Osteoblast (primary cell): ENCODE measurements at places on chromosomes 1 and 21. TPM values are rescaled to one million over a fixed set of nuclear protein-coding genes. Genes with fewer than 3 reads are reported as not detected.
A peak's percentile ranks its signal among the peaks of the same experiment; 100 is the strongest.

DNA sequence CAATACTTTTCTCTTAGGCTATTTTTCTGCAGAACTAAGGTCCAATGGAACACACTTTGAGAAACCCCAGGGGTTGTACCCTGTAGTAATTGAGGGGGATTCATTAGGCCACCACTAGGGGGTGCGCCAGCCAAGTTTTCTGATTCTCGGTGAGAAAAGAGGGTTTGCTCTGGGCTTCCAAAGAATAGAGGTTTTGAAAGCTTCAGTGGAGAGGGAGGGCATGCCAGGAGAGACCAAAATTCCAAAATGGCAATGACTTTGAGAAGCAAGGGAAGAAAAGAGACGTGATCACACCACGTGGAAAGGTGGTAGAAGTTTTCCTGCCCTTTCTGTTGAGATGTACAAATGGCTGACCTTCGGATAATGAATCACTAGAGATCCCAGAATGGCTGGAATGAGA is 323.3 kb downstream of the RPS6KC1 start:
- no peak overlapping the region for H3K27ac ChIP-seq
- no peak overlapping the region for H3K4me3 ChIP-seq
- H3K27me3 ChIP-seq, result no peaks in the 10 kb centered on the region
- DNase-seq, result no peak

- no peaks in the 10 kb centered on the region for H3K27me3 ChIP-seq
- H3K27ac ChIP-seq, result no peak overlapping the region
- peak; percentile 45 for DNase-seq
- no peaks in the 10 kb centered on the region for H3K36me3 ChIP-seq
- no peak overlapping the region for H3K4me3 ChIP-seq
Measured at GRCh38 chr1:71521655-71522264, 440.9 kb upstream of the ZRANB2 start.

TRIM45 gene
- 1.4 and 2.1 TPM in 2 replicates for total RNA-seq

GRCh38 chr21:31875496-31876015 is 2.7 kb downstream of the HUNK start:
- H3K4me3 ChIP-seq, result no peak overlapping the region
- peaks cover 34% of the 10 kb centered on the region for H3K27me3 ChIP-seq
- no peaks in the 10 kb centered on the region for H3K4me1 ChIP-seq
- no peaks in the 10 kb centered on the region for H3K36me3 ChIP-seq
- H3K27ac ChIP-seq, result no peak overlapping the region

CFHR3 gene
- total RNA-seq, result 0.36 TPM in 1 of 2 replicates, not detected in the other

DNA sequence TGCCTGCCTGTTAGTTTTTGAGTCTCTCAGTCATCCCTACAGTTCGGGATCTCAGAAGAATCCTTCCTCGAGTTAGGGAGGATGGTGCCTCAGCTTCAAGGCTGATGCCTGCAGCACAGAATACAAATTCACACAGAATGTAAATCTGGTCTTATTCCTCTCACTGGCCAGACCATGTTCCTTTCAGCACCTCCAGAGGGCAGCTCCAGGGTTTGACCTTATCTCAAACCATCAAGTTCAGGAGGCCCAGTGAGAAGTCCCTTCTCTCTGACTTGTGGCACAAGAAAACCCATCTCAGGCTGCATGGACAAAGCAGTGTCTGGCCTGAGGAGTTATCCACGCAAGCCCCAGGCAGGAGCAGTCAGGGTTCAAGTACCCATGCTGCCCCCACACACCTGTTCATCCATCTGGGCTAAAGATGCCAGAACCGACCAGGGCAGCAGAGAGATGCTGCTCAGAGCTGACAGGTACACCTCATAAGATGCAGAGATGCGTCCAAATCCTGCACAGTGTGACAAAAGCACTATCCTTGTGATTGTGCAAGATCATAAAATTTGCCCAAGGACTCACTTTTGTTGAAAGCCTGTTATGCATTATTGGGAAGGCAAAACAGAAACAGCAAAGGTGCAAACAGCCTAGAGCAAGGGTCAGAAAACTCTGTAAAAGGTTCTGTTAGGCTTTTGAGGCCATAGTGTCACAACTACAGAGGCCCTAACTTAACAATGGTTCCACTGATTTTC is 49.8 kb downstream of the BCAR3 start:
- DNase-seq, result no peak
- H3K27me3 ChIP-seq, result no peaks in the 10 kb centered on the region
- no peak overlapping the region for H3K4me3 ChIP-seq
- peaks cover 22% of the 10 kb centered on the region for H3K4me1 ChIP-seq

- no peak overlapping the region for H3K27ac ChIP-seq
- H3K36me3 ChIP-seq, result no peaks in the 10 kb centered on the region
- H3K4me1 ChIP-seq, result peaks cover 5% of the 10 kb centered on the region
- no peaks in the 10 kb centered on the region for H3K27me3 ChIP-seq
- peak; percentile 73 for DNase-seq
Measured at GRCh38 chr1:2379733-2380404, 11.5 kb downstream of the MORN1 start.

DNA sequence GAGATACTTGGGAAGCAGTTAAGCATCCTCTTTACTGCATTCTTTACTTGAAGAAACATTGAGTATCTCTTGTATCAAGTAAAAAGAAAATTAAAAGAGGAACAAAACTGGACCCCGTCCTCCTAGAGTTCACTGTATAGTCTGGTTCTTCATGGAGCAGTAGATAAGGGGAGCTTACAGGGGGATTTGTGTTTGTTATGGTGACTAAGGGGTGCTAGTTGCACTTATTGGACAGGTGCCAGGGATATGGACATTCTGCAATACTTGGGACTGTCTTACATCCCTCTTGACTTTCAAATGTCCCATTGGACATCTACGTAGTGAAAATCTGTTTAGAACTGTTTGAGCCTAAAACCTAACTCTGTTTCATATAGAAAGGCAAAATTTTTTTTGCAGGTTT is 67.2 kb downstream of the ALG14 start:
- H3K4me3 ChIP-seq, result no peak overlapping the region
- H3K4me1 ChIP-seq, result peaks cover 11% of the 10 kb centered on the region
- no peaks in the 10 kb centered on the region for H3K36me3 ChIP-seq
- no peaks in the 10 kb centered on the region for H3K27me3 ChIP-seq

- H3K4me1 ChIP-seq, result no peaks in the 10 kb centered on the region
- H3K27ac ChIP-seq, result no peak overlapping the region
- no peak overlapping the region for H3K4me3 ChIP-seq
- no peaks in the 10 kb centered on the region for H3K36me3 ChIP-seq
Measured at GRCh38 chr1:165352442-165353293, 3.8 kb downstream of the LMX1A start.

KCNK2 gene
- total RNA-seq, result 86.9 and 161 TPM in 2 replicates

DNAJC6 gene
- 10.5 and 11.8 TPM in 2 replicates for total RNA-seq

GBP2 gene
- 43.3 and 55.0 TPM in 2 replicates for total RNA-seq

- no peak overlapping the region for H3K4me3 ChIP-seq
- no peaks in the 10 kb centered on the region for H3K27me3 ChIP-seq
- H3K36me3 ChIP-seq, result no peaks in the 10 kb centered on the region
- DNase-seq, result peak; percentile 92
- H3K4me1 ChIP-seq, result peaks cover 48% of the 10 kb centered on the region
- peak overlapping the region; percentile 83 for H3K27ac ChIP-seq
Measured at GRCh38 chr21:33968080-33968994, 52.7 kb upstream of the ATP5PO start.

- no peaks in the 10 kb centered on the region for H3K4me1 ChIP-seq
- no peak overlapping the region for H3K27ac ChIP-seq
- H3K36me3 ChIP-seq, result no peaks in the 10 kb centered on the region
- no peak for DNase-seq
- H3K27me3 ChIP-seq, result no peaks in the 10 kb centered on the region
Measured at GRCh38 chr1:234243521-234244260, 129.6 kb upstream of the COA6 start.

- H3K27me3 ChIP-seq, result no peaks in the 10 kb centered on the region
- no peak for DNase-seq
- H3K36me3 ChIP-seq, result peaks cover 61% of the 10 kb centered on the region
- H3K4me3 ChIP-seq, result peak overlapping the region; percentile 15
- H3K27ac ChIP-seq, result peak overlapping the region; percentile 99
- peaks cover 84% of the 10 kb centered on the region for H3K4me1 ChIP-seq
Measured at GRCh38 chr1:201500670-201501120, 6.2 kb downstream of the CSRP1 start.

DNA sequence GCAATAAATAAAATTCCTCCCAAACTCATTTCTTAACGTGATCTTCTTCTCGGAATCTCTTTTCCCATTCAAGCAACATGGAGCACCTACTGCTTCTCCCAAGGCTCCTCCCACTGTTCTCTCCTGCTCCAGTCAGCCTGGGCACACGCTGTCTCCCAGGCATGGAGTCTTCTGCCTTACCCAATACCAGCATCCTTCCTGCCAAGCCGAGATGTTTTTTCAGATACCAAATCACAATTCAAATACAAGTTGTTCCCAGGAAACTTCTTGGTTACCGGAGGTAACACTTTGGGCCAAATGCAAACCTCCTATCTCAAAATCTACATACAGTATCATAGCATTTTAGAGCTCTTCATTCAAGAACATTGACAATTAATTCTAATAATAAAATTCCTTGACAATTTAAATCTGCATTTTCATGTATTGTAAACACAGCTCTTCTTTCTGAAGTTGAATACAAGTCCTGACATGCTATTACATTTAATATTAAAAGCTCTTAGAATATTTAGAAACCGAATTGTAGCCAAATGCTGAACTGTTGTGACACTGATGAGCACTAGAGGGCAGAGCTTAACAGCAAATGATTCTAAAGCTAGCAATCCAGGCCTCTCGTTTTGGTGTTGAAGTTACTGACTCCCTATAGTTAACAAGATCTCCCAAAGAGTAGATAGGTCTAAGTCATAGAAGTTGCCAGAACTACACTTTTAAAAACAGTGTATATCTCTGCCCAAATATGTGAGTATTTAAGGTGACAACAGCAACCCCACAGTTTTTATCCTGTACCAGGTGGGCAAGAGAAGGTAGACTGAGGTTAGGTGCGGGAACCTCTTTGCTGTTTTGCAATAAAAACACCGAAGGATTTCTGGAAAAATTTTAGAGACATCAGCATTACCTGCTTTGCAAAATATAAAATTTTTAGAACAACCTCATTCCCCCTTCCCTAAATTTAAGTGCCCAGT is 52.3 kb downstream of the BCAR3 start:
- H3K27me3 ChIP-seq, result no peaks in the 10 kb centered on the region
- peaks cover 41% of the 10 kb centered on the region for H3K4me1 ChIP-seq
- peak overlapping the region; percentile 58 for H3K27ac ChIP-seq
- no peak overlapping the region for H3K4me3 ChIP-seq
- no peak for DNase-seq
- H3K36me3 ChIP-seq, result peaks cover 13% of the 10 kb centered on the region

DNA sequence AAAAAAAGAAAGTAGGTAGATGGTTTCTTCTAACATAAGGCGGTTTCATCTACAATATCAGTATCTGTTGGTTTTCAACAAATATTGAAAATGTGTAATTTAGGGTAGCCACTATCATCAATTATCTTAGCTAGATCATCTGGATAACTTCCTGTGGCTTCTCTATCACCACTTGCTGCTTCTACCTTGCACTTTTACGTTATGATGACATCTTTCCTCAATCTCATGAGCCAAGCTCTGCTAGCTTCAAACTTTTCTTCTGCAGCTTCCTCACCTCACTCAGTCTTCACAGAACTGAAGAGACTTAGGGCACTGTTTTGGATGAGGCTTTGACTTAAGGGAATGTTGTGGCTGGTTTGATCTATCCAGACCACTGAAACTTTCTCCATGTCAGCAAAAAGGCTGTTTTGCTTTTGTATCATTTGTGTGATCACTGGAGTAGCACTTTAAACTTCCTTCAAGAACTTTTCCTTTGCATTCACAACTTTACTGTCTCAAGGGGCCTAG is 144.9 kb upstream of the HP1BP3 start:
- H3K4me3 ChIP-seq, result no peak overlapping the region
- H3K36me3 ChIP-seq, result peaks cover 9% of the 10 kb centered on the region
- no peaks in the 10 kb centered on the region for H3K27me3 ChIP-seq

RGS13 gene
- not detected in 2 replicates for total RNA-seq

DNA sequence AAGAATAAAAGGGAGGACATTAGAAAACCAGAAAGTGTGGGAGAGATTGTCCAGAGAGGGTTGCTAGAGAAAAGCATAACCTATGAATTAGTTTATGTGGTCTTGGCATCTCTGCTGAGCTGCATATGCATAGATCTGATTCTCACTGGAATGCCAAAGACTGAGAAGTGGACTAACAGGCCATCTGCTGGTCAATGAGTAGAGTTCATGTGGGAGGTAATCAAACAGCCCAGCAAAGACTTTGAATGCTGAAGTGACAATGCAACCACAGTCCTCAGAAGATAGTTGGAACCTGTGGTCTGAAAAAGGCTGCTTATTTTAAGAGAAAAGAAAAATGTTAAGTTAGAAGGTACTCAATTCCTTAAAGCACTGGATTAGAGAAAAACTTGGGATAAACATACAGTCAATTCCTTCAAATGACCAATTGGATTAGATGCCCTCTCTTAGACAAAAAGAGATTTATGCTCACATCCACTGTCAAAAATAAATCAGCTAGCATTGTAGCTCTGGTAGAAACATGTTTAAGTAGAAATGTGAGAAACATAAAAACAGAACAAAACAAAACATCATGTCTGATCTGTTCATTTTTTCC is 382.8 kb downstream of the AMY1C start:
- H3K36me3 ChIP-seq, result no peaks in the 10 kb centered on the region
- no peak overlapping the region for H3K27ac ChIP-seq
- no peak overlapping the region for H3K4me3 ChIP-seq
- no peak for DNase-seq
- H3K27me3 ChIP-seq, result no peaks in the 10 kb centered on the region

CFHR1 gene
- total RNA-seq, result not detected in 2 replicates

DNA sequence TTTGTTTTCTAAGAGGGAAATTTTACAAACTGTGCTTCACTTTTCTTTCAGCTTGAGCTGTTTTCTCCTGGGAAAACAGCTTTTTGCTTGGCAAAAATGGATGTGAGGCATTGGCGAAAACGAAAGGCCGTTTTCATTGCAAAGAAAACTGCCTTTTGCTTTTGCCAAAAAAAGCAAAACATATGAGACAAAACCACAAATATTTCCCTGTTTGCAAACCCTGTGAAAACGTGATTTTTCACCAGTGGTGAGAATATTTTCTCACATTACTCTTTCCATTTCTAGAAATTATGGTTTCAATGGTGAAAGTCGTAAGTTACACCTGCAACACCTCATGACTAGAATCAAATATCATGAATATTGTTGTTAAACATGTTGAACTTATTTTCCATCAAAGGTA is 74.0 kb upstream of the ZBTB18 start:
- H3K36me3 ChIP-seq, result no peaks in the 10 kb centered on the region
- H3K27ac ChIP-seq, result no peak overlapping the region
- no peak for DNase-seq
- peaks cover 9% of the 10 kb centered on the region for H3K27me3 ChIP-seq

KCNAB2 gene
- total RNA-seq, result 5.0 and 5.8 TPM in 2 replicates

GRCh38 chr1:166875302-166875733 is 746 bp downstream of the TADA1 start:
- peak overlapping the region; percentile 64 for H3K27ac ChIP-seq
- peaks cover 3% of the 10 kb centered on the region for H3K4me1 ChIP-seq
- H3K27me3 ChIP-seq, result no peaks in the 10 kb centered on the region
- peak overlapping the region; percentile 88 for H3K4me3 ChIP-seq
- DNase-seq, result no peak
- no peaks in the 10 kb centered on the region for H3K36me3 ChIP-seq

GRCh38 chr1:64171797-64172281 is 31.6 kb upstream of the UBE2U start:
- no peaks in the 10 kb centered on the region for H3K27me3 ChIP-seq
- no peak for DNase-seq
- H3K4me3 ChIP-seq, result no peak overlapping the region
- peaks cover 38% of the 10 kb centered on the region for H3K4me1 ChIP-seq
- no peaks in the 10 kb centered on the region for H3K36me3 ChIP-seq
- peak overlapping the region; percentile 85 for H3K27ac ChIP-seq

- H3K4me1 ChIP-seq, result no peaks in the 10 kb centered on the region
- no peak overlapping the region for H3K27ac ChIP-seq
- no peak overlapping the region for H3K4me3 ChIP-seq
- DNase-seq, result no peak
- H3K36me3 ChIP-seq, result no peaks in the 10 kb centered on the region
- H3K27me3 ChIP-seq, result peaks cover 3% of the 10 kb centered on the region
Measured at GRCh38 chr21:36730291-36731281, 31.7 kb downstream of the SIM2 start.
